Type B pancreatic cell (in vitro differentiated cells): ENCODE measurements at places on chromosomes 6 and 20.

- no peak for DNase-seq
Measured at GRCh38 chr6:149007846-149008245, 261.0 kb downstream of the UST start.

DNA sequence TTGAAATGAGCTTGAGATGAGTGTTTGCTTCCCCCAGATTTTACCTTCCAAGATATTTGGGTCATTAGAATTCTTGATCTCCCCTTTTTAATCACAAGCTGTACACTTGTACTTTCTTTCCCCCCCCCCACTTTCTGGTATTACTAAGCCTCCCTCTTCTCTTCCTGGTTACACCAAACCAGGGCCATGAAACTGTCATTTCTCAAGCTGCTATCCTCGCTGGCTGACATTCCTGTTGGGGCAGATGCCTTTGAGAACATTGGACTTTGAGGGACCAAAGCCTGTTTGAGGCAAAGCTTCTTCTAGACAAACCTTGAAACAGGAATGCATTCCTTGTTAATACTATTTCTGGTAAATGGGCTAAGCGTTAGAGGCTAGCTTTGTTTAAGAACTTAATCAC lies 32.3 kb upstream of the MAP3K7 start:
- no peak for DNase-seq

GRCh38 chr6:10873374-10873773 lies 8.5 kb downstream of the GCM2 start:
- DNase-seq = no peak

GRCh38 chr6:139373928-139374356 lies 506 bp downstream of the CITED2 start:
- peak; percentile 68 for DNase-seq

DNA sequence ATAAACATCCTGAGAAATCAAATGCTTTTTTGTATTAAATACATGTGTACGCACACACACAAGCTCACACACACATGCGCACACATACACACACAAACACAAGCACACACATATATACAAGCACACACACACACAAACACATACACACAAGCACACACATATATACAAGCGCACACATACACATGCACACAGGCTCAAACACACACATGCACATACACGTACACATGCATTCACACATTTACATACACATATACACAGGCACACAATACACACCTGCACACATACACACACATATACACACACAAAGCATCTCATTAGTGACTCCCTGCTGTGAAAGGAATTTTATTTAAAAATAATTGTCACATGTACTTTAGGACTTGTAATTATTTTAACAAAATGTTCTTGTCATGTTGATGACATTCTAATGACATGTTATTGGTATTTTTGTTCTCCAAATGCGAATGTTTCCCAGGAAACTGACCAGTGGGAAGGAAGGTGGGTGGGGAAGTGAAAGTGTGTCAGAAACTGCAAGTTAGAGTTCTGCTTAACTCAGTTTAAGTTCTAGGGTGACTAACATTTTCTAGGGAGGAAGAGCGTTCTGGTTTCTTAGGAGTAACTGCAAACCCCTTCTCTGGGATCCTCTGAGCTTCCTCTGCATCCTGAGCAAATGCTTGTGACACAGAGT lies 113.9 kb upstream of the ZNF217 start:
- no peak for DNase-seq

DNA sequence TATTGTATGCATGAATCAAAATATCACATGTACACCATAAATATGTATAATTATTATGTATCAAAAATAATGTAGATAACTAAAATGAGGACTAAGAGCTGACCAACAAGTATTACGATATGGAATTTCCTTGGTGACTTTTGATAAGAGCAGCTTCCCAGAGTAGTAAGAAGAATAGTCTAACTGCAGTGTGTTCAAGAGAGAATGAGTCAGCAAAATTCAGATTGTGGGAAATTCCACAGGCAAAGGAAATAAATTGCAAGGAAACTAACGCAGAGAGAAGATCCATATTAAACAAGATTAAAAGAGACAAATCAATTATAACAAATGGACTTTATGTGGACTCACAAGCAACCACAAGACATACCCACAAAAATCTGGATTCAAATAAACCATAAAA lies 26.4 kb downstream of the FRK start:
- no peak for DNase-seq

- DNase-seq = no peak
Measured at GRCh38 chr6:33333666-33334065, 16.1 kb upstream of the ZBTB22 start.

- no peak for DNase-seq
Measured at GRCh38 chr20:43781215-43781614, 54.4 kb upstream of the GTSF1L start.

- DNase-seq = no peak
Measured at GRCh38 chr6:107179004-107179403, 63.7 kb upstream of the BEND3 start.

- DNase-seq = no peak
Measured at GRCh38 chr20:16143596-16143995, 429.7 kb downstream of the KIF16B start.

DNA sequence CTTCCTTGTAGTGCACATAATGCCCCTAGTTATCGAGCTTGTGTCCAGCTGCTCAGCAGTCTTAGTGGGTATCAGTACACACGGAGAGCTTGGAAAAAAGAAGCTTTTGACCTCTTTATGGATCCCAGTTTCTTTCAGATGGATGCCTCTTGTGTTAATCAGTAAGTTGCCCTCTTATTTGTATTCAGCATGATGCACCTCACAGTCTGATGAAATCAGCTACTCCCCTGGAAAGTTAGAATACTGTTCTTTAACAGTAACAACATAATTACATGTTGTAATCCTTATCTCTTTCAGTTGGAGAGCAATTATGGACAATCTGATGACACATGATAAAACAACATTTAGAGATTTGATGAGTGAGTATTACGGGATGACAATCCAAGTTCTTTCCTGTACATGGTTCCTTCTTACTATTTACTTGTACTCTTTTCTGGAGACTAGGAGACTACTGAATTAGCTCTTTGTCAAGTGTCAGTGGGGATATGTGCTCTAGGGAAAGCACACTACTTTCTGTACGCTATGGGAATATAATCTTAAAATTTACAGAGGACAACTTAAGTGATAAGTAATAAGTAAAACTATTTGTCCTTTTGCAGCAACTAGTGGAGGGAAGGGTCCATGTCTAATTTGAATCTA lies 39.1 kb downstream of the PGM3 start:
- DNase-seq = no peak

- no peak for DNase-seq
Measured at GRCh38 chr6:71619836-71620235, 266.5 kb upstream of the RIMS1 start.

- no peak for DNase-seq
Measured at GRCh38 chr6:36718560-36718959, 20.9 kb downstream of the RAB44 start.

- DNase-seq = no peak
Measured at GRCh38 chr6:168417679-168418557, 23.1 kb upstream of the SMOC2 start.

- DNase-seq = no peak
Measured at GRCh38 chr6:24060982-24061754, 64.8 kb upstream of the NRSN1 start.

- no peak for DNase-seq
Measured at GRCh38 chr6:95232446-95232845, 344.9 kb upstream of the MANEA start.

DNA sequence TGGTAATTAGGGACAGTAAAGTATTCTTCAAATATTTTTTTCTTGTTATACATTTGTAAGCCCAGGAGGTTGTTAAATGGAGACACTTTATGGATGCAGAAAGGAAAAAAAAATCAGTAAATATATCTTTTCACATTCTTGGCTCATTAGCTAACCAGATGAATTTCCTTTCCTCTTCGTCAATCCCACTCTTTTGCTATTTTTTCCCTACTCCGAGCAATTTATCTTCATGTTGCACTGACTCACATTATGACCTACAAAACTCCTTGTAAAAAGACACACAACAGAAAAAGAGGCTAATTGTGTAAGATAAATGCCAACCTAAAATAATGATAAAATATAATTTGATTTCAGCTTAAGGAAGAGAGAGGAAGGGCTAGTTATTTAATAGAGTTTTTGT lies 472.9 kb upstream of the ZNF337 start:
- DNase-seq = no peak

DNA sequence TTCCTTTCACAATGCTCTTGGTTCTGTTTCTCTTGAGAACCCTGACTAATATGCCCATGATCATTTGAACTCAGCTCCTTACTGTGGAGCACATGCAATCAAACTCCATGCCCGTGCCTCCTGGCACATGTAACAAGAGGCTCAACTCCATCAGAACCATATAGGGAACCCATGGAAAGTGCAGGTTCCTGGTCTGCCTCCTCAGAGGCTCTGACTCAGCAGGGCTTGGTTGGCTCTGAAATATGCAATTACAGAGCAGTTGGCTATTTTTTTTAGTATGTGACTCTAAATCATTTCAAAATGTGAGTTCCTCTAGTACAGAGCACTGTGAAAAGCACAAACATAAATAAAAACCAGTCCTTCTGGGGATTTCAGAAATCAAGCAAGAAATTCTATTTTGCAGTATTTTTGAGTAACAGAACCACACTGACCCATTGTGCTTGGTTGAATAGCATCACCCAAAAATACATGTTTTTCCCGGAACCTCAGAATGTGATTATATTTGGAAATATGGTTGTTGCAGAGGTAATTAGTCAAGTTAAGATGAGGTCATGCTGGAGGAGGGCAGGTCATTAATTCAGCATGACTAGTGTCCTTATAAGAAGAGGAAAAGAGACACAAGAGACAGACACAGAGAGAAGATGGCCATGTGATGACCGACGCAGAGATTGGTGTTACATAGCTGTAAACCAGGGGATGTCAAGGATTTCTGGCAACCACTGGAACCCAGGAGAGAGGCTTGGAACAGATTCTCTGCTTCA lies 13.2 kb upstream of the MAP3K4 start:
- DNase-seq = no peak

DNA sequence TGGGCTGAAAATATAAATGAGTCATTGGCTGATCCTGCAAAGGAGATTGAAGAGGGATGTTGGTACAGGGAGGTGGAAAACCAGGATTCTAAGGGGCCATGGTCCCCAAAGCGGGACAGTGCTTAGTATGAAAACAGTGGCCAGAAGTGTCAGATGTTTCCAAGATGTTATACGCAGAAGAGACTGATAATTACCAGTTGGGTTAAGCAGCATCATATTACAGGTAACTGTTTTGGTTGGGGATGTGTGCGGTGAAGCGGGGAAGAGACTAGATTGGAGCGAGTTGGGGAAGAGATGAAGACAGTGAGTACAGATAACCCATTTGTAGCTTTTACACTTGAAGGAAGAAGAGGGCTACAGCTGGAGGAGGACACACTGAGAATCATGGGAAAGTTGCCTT lies 80.8 kb downstream of the PLEKHG1 start:
- no peak for DNase-seq

DNA sequence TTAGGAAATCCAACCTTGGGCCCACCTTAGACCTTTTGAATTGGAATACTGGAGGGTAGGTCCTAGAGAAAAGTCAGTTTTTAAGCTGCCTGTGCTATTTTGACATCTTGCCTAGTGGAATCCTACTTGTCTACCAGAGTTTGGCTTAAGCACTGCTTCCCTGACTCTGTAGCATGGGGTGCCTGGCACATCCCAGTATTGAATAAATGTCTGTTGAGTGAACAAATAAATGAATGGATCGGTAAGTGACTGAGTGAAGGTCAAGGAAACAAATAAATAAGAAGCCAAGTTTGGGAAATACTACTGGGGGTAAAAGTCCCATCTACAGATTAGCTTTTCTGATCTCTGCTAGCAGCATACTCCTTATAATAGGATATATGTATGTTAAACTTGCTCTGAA lies 140.5 kb downstream of the FNDC1 start:
- DNase-seq = no peak

GRCh38 chr6:72619883-72620696 lies 1.8 kb upstream of the KCNQ5 start:
- no peak for DNase-seq

DNA sequence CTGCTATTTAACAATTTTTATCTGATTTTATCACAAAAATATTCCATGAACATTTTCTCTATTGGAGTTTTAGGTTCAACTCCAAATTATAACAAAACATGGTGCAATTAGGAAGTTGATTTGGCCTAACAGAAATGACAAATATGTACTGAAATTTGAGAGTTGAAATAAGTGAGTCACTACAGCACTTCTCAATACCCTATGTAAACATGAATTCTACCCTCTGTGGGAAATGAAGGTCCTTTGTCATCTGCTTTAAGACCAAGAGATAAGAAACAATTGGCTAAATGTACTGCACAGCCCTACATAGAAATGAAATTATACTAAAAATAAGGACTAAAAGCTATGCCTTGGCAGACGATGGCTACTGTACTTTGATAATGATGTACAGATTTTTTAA lies 86.2 kb upstream of the BEND6 start:
- no peak for DNase-seq
